CD4-positive, alpha-beta T cell (primary cell): ENCODE measurements at places on chromosomes 5 and 9. TPM values are rescaled to one million over a fixed set of nuclear protein-coding genes. Genes with fewer than 3 reads are reported as not detected.
A peak's percentile ranks its signal among the peaks of the same experiment; 100 is the strongest.

The ST8SIA4 gene
- 19.5 TPM for total RNA-seq

DNA sequence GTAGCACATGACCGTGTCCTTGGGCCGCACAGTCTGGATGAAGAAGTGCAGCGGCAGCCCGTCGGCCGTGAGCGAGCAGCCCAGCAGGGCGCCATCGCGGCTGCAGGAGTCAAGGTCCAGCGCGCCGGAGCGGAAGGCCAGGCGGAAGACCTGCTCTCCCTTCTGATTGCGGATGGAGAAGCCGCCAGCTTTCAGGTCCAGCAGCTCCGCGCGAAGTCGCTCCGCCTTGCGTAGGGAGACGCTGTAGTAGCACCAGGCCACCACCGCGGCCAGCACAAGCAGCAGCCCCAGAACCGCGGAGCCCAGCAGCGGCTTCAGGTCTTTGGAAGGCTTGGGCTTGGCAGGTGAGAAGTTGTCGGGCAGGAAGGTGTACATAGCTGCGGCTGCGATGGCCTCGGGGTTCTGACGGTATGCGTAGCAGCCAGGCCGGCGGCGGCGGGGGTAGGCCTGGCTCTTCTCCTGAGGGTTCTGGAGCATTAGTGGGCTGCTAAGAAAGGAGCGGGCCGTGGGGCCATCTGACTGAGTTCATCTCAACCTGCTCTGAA lies 4.2 kb downstream of the MYORG start:
- no peak overlapping the region for H3K4me3 ChIP-seq
- H3K27me3 ChIP-seq, result no peaks in the 10 kb centered on the region
- no peak overlapping the region for H3K27ac ChIP-seq
- H3K36me3 ChIP-seq, result peaks cover 2% of the 10 kb centered on the region
- peaks cover 18% of the 10 kb centered on the region for H3K4me1 ChIP-seq

- no peak for DNase-seq
- H3K4me1 ChIP-seq, result peaks cover 34% of the 10 kb centered on the region
- no peak within 1 kb of the TSS for H3K27ac ChIP-seq
- peaks cover 87% of the 10 kb centered on the region for H3K27me3 ChIP-seq
- no peak within 1 kb of the TSS for H3K4me3 ChIP-seq
Observed at GRCh38 chr5:171308453-171309275, at the start of gene TLX3. Gene TLX3 (plus strand): TSS chr5:171309248. CDS start chr5:171309366, 118 bp downstream.

The IL33 gene
- not detected for total RNA-seq

DNA sequence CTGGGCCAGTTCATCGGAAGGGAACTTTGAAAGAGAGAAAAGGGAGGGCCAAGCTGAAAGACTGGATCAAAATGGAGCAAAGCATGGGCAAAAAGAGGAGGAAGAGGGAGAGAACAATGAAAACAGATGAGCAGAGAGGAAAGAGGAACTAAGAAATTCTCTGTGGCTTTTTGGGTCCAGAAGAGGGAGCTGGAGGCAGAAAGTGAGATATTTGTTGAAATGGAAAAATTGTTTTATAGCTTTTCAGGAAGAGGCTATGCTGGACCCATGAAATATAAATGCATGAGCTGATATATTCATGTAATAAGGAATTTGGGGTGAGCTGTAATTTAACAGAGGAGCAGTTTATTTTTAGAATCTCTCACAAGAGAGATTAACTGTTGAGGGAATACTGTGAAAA lies 457.3 kb downstream of the DMAC1 start:
- H3K27me3 ChIP-seq, result no peaks in the 10 kb centered on the region
- no peaks in the 10 kb centered on the region for H3K36me3 ChIP-seq
- no peak for DNase-seq
- no peaks in the 10 kb centered on the region for H3K4me1 ChIP-seq
- no peak overlapping the region for H3K27ac ChIP-seq
- no peak overlapping the region for H3K4me3 ChIP-seq

The FAM114A2 gene
- 23.3 TPM for total RNA-seq

DNA sequence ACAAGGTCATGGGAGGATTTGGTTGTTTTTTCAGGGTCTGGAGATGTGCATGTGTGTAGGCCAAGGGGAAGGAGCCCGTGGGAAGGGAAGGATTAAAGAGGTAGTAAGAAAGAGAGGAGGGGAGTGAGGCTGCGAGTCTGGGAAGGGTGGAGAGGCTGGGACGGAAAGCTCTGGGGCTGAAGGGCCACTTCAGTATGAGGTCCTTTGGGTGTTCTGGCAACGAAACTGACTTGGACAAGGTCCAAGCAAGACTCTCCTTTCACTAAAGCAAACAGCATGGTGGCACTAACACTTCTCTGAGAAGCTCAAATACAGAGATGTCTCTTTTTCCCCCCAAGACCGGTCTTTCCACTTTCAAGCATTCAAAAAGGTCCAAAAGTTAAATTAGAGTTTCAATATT lies 394.5 kb downstream of the ARHGEF28 start:
- H3K27ac ChIP-seq, result no peak overlapping the region
- H3K4me3 ChIP-seq, result no peak overlapping the region
- no peak for DNase-seq
- H3K4me1 ChIP-seq, result no peaks in the 10 kb centered on the region

The SLC36A2 gene
- total RNA-seq, result not detected

DNA sequence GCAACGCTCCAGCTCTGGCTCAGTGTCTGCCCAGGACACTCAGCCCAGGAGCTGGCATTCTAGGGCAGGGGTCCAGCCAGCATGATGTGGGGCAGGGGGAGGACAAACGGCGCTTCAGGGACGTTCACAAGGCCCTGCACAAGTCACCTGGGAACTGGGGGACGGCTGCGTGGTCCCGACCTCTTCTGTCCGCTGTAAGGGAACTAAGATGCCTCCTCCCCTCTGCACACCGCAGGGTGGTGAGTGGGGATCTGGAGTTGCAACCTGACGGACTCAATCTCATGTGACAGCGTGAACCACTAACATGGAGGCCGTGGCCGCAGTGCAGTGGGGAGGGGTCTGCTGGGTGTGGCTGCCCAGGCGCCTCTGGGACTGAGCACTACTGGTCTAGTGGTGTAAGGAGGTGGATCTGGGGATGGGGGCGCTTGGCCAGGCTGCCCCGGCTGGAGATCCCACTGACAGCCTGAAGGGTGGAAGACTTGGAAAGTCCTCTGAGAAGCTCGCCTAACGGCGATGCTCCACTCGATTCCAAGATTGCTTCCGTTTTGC lies 88.0 kb upstream of the RAPGEF1 start:
- H3K4me3 ChIP-seq, result no peak overlapping the region
- H3K36me3 ChIP-seq, result no peaks in the 10 kb centered on the region
- H3K27me3 ChIP-seq, result peaks cover 4% of the 10 kb centered on the region
- H3K4me1 ChIP-seq, result no peaks in the 10 kb centered on the region
- no peak overlapping the region for H3K27ac ChIP-seq

DNA sequence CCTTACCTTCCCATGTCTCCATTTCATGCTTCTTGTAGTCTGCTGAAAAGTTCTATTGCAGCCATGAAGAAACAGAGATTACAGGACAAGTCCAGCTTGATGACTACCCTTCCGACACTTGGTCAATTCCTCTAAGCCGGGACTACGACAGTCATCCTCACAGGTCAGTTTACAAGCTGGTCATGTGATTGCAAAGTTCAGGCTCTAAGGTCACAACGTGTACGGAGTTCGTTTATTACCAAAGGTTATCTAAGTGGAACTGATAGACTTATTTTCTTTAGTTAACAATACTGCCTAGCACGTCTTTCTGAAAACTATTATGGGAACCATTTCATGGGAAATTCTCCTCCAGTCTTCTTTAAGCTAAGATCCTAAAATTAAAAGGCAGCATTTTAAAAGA lies 88.5 kb upstream of the NR5A1 start:
- no peak for DNase-seq
- H3K4me3 ChIP-seq, result no peak overlapping the region

DNA sequence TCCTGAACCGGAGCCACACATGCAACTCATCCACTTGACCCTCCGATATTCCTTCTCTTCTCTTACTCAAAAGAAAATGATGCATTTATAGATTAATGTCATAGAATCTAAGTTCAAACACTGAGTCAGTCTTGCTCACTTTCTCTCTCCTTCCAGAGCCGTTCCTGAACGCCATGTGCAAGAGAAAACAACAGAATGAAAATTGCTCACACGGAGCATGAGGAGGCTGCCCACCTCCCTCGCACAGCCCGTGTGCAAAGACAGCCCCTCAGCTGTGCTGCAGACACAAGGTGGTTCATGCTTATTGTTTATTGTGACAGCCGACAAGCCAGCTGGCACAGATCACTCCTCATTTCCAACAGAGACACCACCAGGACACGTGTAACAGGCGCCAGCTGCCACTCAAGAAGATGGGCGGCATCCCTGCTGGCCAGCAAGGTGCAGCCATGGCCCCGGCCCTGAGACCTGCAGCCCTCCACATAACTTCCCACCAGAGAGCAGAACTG lies 290.8 kb downstream of the GLIS3 start:
- H3K27ac ChIP-seq, result no peak overlapping the region
- H3K36me3 ChIP-seq, result no peaks in the 10 kb centered on the region
- no peak overlapping the region for H3K4me3 ChIP-seq
- DNase-seq, result no peak

DNA sequence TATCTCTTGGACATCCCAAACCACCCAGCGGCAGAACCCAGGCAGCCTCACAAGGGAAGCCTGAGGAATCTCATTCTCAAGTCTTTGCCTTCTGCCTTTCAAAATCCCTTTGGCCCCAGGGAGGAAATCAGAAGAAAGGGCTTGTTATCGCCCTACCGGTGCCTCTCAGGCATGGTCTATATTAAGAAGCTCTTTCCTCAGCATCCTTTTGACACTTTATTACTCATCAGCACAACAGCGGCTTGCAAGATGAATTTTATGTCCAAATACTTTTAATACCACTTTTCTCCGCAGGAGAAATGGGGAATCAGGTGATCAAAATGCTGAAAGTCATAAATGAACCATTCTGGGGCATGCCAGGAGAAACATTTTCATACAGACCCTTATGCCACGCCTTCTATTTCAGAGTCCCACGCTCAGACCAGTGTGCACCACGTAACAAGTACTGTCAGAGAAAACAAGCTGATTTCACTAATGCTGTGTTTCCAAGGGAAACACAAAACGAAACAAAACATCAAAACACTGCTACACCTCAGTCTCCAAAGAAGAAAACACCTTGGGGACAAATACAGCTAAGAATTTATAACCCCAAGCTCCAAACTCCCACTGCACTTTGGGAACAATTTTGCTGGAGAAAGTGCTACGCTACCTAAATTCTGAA lies 30.0 kb downstream of the RAPGEF1 start:
- no peaks in the 10 kb centered on the region for H3K27me3 ChIP-seq
- peak overlapping the region; percentile 3 for H3K4me3 ChIP-seq
- peak overlapping the region; percentile 51 for H3K27ac ChIP-seq
- H3K36me3 ChIP-seq, result peaks cover 5% of the 10 kb centered on the region

DNA sequence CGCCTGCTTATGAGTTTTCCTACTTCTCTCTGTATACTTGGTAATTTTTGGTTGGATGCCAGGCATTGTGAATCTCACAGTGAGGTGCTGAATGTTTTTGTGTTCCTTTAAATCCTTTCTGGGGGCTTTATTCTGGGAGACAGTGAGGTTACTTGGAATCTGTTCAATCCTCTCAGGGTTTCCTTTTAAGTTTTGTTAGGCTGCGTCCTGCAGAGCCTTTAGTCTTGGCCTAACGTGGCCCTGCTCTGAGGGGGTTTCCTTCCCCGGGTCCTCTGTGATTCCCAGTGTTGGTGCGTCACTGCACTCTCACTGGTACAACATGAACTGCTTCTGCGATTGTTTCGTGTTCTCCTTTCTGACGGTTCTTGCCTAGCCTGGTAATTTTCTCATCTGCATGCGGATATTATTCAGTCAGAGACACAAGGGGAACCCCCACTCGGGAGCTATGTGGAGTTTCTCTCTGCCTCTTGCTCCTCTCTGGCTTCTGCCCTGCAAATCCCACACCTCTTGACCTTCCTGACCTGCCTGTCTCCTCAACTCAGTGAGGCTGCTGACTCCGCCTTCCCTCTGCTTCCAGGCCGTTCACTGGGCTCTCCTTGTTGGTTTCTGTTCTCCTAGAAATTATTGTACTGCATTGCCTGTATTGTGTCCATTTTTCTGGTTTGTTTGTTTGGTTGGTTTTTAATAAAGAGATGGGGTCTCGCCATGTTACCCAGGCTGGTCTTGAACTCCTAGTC lies 128.1 kb downstream of the DAB2IP start:
- no peak overlapping the region for H3K4me3 ChIP-seq
- H3K4me1 ChIP-seq, result peaks cover 16% of the 10 kb centered on the region
- DNase-seq, result no peak
- no peaks in the 10 kb centered on the region for H3K36me3 ChIP-seq
- no peaks in the 10 kb centered on the region for H3K27me3 ChIP-seq

The CTNND2 gene
- not detected for total RNA-seq

GRCh38 chr9:84439250-84439649 lies 98.7 kb upstream of the SLC28A3 start:
- no peaks in the 10 kb centered on the region for H3K4me1 ChIP-seq
- no peaks in the 10 kb centered on the region for H3K27me3 ChIP-seq
- no peak overlapping the region for H3K4me3 ChIP-seq
- no peak for DNase-seq

DNA sequence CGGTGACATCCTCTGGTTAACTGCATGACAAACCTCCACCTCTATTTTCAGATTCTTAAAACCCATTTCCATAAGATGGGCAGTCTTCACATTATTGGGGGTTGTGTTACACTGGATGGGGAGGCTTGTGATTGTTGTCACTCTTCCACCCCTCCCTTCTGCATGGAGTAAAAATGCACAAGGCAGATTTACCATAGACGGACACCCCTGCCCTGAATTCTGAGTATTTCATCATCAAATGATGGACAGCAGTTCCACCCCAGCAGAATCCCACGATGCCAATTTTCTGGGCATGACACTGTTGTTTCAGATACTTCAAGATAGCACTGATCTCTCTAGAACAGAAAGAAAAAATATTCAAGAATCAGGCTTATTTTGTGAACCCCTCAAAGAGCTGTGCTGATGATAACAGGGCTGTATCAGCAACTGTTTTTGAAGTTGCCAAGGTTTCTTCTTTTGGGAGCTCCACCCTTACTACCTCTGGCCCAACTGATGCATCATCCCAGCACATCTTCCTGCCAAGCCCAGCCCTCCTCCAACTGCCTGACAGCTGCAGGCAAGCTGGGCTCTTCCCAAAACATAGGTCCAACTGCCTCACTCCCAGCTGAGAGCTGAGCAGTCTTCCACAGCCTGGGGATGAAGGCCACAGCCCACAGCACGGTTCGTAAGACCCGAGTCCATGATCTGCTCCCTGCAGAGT lies 21.4 kb downstream of the CMBL start:
- DNase-seq, result no peak
- no peak overlapping the region for H3K27ac ChIP-seq
- no peaks in the 10 kb centered on the region for H3K27me3 ChIP-seq
- H3K36me3 ChIP-seq, result no peaks in the 10 kb centered on the region
- H3K4me3 ChIP-seq, result no peak overlapping the region

The LHX6 gene
- not detected for total RNA-seq

The C7 gene
- not detected for total RNA-seq

DNA sequence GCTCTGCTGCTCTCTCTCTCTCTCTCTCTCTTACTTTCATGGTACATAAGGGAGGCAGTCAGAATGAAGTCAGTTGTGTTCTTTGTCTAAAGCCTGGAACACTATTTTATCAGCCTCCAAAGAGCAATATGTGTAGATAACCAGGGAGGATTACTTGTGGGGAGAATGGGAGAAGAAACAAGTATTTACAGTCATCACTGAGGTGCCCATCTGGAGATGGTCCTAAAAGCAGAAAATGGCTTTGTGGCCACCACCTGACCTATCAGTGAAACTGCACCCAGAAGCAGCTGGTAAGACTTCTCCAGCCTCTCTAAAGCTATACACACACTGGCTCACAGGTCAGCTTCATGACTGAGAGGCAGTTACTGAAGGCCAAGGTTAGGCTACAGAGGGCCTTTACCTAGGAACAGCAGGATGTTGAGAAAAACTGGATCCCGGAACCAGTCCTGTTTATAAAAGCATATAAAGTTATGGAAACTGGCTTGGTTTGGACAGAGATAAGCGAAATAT lies 75.1 kb downstream of the MRPS27 start:
- DNase-seq, result no peak
- H3K36me3 ChIP-seq, result no peaks in the 10 kb centered on the region
- no peak overlapping the region for H3K27ac ChIP-seq
- no peaks in the 10 kb centered on the region for H3K27me3 ChIP-seq
